ENCODE measurements at places on chromosomes 5 and 9. TPM values are rescaled to one million over a fixed set of nuclear protein-coding genes. Genes with fewer than 3 reads are reported as not detected.

Gene PHF24
- polyA plus RNA-seq = 0.34 TPM

Gene SPEF2
- polyA plus RNA-seq = 2.6 TPM

Gene BTNL3
- polyA plus RNA-seq = 0.33 TPM

Gene TNFSF15
- polyA plus RNA-seq = 0.16 TPM

Gene CCDC171
- polyA plus RNA-seq = 1.1 TPM

Gene PAEP
- polyA plus RNA-seq = not detected

Gene C9orf153
- polyA plus RNA-seq = 0.03 TPM

Data from adipose tissue (tissue), 3 donors.